ENCODE measurements at places on chromosomes 12 and 14. TPM values are rescaled to one million over a fixed set of nuclear protein-coding genes. Genes with fewer than 3 reads are reported as not detected.

TAS2R10 gene
- total RNA-seq = not detected

SLC15A4 gene
- total RNA-seq = 29.6 TPM

EIF2S3B gene
- not detected for total RNA-seq

PYGL gene
- total RNA-seq = 10.8 TPM

KLRC3 gene
- not detected for total RNA-seq

TTC8 gene
- 60.2 TPM for total RNA-seq

SMIM41 gene
- not detected for total RNA-seq

GPD1 gene
- total RNA-seq = not detected

IGFBP6 gene
- 97.2 TPM for total RNA-seq

CAPZA3 gene
- total RNA-seq = not detected

NRXN3 gene
- total RNA-seq = 4.1 TPM

PTCSC3 gene
- not detected for total RNA-seq

PRH2 gene
- total RNA-seq = not detected

MDGA2 gene
- not detected for total RNA-seq

TAS2R7 gene
- not detected for total RNA-seq

FOXG1 gene
- not detected for total RNA-seq

POTEG gene
- not detected for total RNA-seq

PLD4 gene
- total RNA-seq = 1.1 TPM

NPC2 gene
- total RNA-seq = 393 TPM

DNA sequence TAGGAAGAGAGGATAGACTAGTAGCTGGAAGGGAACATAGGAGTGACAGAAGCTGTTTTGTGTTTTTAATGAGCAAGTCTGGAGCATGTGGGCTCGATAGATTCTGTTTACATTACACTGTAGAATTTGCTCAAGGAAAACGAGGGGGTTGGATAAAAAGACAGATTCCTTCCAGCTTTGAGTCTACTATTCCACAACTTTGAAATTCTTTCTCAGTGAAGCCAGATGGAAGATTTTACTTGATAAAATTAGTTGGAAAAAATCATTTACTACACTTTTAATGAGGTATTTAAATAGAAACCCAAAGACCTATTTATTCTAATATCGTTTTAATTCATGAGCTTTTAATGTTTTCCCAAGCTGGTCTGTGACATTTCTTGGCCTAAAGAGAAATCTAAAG is 19.5 kb upstream of the EPS8 start:
- DNase-seq = no peak

DNA sequence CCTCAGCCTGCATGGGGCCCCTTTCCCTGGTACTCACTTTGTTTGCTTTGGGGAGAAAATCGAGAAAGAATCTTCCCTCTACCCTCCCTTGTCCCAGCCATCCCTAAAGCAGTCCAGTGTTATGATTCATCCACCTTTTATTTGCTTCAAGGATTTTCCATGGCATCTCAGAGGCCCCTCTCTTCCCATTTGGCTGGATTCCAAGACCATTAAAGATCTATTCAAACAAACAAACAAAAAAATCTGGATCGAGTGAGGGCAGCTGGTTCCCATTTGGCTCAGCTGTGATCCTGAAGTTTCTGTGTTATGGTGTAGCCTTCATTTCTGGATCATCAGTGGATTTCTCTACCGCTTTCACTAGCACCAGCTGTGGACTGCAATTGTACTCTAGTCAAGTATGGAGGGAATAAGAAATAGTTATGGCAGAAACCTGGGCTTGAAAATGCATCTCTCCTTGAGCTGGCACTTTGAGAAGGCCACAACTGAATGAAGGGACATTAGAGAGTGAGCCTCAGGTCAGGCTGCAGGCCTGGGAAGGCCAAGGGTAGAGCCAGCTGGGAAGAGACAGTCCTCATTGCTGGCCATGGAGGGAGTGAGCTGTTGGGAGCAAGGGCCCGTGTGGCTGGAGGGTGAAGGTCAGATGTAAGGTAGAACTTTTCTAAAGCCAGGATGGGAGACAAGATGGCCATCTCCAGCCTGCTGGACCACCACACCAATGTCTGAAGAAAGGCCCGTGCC is 13.7 kb downstream of the KRT71 start:
- no peak for DNase-seq

DNA sequence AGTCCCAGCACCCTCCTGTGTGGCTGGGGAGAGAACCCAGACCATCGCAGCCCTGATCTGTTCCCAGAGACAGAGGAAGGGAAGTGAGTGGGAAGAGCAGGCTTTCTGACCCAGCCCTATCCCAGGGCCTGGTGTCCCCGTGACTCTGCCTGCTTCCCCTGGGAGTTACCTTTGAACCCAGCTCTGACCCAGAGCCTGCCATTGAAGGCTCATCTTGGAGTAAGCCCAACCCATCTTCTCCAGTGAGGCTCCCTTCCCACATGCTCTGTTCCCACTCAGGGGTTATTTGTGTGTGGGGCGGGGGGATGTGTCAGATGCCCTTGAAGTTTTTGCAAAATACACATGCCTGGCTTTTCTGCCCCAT is 6.0 kb downstream of the TMEM63C start:
- DNase-seq = no peak

DNA sequence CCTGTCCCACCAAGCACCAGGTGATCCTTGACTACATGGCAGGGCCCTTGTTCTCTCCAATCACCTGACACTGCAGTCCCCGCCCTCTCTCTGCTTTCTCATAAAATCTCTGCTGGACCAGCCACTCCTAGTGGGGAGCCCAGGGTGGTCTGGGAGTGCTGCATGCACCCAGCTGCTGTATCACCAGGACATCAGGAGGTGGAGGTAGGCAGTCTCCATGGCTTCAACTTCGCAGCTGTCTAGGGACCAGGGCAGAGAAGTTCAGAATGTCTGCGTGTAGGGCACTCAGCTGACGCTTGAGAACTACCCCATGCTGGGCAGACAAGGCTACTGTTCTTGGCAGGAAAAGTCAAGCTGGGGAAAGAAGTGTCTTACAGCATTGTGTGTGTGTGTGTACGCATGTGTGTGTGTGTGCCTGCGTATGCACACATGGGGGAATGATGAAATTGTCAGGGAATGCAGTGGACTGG is 2.6 kb downstream of the WSCD2 start:
- DNase-seq = no peak

GRCh38 chr12:106585521-106586277 is 2.9 kb downstream of the RFX4 start:
- no peak for DNase-seq

- DNase-seq = no peak
These were observed 12.9 kb downstream of the VPS37B start for GRCh38 chr12:122882908-122883558.

- DNase-seq = no peak
These were observed 110.2 kb downstream of the DPF3 start for GRCh38 chr14:72783741-72784140.

GRCh38 chr12:104218935-104219334 is 3.4 kb downstream of the TXNRD1 start:
- DNase-seq = no peak

- no peak for DNase-seq
These were observed 41.4 kb upstream of the SCN8A start for GRCh38 chr12:51549637-51550036.

GRCh38 chr14:56125772-56126636 is 7.8 kb downstream of the PELI2 start:
- DNase-seq = no peak

GRCh38 chr12:124583854-124584253 is 16.4 kb upstream of the NCOR2 start:
- no peak for DNase-seq

DNA sequence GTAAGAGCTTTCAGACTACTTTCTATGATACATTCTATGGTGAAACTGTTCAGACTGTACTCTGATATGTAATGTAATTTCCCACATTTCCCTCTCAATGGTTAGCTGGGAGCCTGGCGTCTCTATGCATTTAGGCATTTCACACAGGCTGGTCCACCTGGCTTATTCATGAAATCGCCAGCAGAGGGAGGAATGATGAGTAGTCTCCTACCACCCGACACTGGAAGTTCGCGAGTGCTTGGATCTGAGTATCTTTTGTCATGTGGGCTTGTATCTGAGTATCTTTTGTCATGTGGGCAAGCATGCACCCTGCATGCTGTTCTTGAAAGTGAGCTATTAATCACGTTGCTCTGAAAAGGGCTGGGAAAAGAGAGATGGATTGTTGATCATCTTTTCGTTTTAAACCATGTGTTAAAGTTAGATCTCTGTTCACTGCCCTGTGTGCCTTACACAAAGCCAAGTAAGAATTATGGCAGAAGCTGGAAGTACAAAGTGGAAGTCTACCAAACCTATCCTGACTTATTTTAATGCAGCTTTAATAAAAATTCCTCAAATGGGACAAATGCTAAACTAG is 235.0 kb downstream of the ATP23 start:
- DNase-seq = peak; percentile 43

GRCh38 chr14:96264853-96265252 is 8.8 kb downstream of the BDKRB1 start:
- DNase-seq = no peak

DNA sequence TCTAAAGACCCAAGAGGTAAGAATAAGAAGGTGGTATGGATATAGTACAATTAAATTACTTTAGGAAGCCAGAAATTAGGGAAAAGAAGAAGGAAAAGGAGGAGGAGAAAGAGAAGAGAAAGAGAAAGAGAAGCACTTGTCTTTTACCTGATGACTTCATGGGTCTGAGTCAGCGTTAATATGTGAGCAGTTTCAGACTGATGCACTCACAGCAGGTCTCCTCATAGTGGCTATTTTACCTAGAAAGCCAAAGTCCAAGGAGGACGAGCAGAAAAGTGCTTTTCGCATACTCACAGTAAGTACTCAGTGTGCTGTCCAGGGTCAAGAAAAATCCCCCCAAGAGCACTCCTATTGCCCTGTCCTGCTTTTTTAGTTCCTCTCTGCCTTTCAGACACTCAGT is 222.1 kb downstream of the C12orf42 start:
- DNase-seq = no peak

DNA sequence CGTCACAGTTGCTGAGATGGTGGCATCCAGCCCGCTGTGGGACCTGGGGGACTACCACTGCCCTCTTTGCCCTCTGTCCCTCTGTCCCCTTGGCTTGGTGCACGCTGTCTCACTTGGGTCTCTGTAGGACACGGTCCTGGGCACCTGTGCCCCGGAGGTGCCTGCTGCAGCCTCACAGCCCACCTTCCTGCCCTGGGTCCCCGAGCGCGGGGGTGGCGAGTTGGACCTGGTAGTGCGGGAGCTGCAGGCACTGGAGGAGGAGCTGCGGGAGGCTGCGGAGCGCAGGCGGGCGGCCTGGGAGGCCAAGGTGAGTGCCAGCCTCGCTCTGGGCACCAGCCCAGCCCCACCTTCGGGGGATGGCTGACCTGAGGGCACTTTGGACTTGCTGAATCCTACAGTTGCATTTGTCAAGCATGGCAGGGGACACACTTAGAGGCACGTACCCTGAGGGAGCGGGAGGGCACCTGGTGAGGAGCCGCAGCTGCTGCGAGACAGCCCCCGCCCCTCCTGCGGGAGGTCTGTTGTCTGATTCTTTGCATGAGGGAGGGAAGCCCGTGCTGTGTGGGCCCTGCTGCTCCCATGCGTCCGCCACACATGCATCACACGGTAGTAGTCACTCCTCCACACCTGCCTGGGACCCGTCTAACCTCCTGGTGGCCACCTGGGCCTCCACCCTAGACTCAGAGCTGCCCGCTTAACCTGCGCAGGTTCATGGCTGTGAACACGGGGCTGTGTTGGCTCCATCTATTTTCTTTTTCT is 6.8 kb downstream of the TEDC1 start:
- DNase-seq = no peak

DNA sequence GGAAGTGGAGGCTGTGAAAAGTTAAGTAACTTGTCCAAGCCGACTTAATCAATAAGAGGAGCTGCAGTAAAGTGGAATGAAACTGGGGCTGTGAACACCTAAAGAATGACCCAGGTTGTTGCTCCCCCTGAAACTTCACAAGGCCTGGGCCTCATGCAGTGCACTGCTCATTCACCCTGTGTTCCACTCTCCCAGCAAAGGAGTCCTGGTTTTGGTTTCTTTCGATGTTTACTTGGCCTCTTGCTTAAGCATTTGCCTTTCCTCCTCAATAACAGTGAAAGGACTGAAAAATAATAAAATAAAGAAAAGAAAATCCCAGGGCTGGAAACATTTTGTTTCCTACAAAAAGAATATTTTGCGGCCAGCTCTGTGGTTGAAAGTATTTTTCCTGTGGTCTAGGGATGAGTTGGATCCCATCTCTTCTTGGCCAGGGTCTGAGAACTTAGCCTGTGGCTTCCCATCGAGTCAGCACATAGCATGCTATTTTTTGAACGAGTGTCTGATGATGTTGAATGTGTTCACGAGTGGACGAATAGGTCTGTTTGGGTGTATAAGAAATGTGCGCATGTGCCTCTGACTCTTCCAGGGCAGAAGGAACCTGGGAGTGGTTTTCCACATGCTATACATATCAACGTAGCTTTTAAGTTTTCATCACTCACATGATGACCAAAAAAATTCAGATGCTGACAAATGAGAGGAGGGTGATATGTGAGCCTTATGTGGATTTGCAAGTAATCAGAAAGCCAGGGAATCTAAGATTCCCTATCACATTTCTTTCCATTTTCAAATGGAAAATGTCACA is 349.8 kb downstream of the ZFP36L1 start:
- DNase-seq = no peak

- DNase-seq = no peak
These were observed 6.4 kb downstream of the HSP90AA1 start for GRCh38 chr14:102080183-102081080.

GRCh38 chr12:64723630-64724029 is 35.6 kb downstream of the GNS start:
- no peak for DNase-seq

DNA sequence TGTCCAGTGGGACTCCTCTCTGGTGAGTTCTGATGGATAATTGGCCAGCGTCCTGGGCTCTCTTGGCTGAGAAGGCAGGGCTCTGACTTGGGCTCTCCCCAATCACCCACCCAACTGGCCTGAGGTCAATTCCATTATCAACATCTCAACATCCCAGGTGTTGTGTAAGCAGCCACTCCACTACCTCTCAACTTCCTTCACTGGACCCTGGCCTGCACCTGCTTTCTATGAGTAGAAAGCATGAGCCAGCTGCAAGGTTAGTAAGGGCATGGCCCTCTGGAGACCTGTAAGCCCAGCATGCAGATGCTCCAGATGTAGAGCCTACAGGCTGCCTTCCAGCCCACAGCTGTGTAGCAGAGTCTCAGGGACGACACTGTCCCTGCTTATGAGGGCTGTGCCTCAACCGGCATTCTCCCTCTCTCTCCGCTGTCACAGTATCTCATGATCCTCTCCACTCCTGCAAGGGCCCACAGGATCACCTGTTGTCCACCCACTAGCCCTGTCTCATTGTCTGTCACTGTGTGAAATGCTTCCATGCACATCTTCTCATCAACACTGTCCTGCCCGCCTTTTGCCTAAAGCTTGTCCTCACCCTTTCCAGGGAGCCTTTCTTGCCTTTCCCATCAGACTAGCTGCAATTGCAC is 5.4 kb upstream of the KRT81 start:
- no peak for DNase-seq

DNA sequence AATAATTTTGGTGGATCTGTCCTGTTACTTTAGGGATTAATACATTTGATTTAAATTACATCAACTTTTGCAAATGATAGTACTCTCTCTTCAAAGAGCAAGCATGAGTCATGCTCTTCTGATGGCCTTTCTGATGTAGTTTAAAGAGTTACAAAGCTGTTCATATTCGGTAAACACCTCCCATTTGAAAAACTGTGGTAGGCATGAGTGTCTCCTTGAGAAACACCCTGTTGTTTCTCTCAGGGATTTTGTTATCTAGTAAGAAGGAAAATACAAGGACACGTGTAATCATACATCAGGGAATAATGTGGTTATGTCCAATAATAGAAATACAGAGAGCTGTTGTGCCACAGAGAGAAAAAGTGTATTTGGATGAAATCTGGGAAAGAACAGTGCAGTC is 53.3 kb upstream of the E2F7 start:
- DNase-seq = no peak

Measured in transverse colon (tissue), 4 donors.